ENCODE measurements at places on chromosomes 11 and 22.

DNA sequence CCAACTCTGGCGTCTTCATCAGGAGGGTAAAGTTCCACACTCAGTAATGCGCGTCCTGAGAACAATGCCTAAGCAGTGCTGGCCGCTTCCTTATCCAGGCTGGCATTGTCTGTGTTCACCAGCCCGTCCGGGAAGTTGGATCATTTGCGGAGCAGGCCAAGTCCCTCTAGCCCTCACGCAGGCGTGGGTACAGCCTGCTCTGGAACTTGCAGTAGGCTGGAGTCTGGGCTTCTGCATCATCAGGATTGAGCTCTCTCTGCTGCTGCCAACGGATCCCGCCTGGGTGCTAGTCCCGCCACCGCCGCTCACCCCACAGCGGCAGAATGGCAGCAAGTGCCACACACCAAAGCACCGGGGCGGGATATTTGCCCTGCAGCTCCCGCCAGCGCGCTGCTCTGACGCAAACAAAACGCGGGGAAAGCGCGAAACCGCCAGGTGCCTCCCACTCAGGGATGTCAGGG is 29.0 kb downstream of the GLYATL1 start:
- DNase-seq, result no peak

DNA sequence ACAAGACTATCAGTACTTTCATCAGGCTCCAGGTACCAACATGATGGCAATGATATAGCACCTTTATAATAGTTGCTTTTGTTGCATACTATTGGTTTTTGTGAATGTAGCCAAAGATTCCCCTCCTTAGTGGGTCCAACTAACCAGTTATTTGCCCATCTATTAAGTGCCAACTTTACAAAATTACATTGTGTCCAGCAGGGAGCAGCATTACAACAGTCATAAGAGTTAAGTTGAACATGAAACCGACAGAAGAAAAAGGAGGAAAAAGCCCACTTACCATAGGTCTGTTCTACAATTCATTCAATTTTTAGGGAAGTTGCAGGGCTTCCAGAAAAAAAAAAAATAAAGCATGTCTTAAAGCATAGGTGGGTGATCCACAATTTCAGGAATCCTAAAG is 21.6 kb downstream of the IMMP1L start:
- DNase-seq, result peak; percentile 57

GRCh38 chr11:29024386-29024785 is 916.2 kb downstream of the METTL15 start:
- peak; percentile 43 for DNase-seq

DNA sequence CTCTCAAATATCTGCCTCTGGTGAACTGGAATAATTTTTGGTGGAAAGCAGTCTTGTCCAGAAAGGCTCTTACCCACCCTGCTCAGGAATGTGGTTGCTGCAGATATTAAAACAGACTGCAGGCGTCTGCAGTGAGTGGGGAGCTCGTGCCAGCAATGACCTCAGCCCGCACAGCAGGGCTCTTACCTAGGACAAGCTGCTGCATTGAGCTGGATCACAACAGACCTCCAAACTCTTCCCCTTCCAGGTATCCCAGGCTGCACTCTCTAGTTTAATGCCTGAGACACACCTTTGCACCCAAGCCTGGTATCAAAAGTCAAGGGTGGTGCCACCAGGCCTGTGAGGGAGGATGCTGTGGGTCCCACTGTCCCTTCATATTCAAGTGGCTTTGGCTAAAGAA is 69.7 kb upstream of the CDON start:
- no peak for DNase-seq

DNA sequence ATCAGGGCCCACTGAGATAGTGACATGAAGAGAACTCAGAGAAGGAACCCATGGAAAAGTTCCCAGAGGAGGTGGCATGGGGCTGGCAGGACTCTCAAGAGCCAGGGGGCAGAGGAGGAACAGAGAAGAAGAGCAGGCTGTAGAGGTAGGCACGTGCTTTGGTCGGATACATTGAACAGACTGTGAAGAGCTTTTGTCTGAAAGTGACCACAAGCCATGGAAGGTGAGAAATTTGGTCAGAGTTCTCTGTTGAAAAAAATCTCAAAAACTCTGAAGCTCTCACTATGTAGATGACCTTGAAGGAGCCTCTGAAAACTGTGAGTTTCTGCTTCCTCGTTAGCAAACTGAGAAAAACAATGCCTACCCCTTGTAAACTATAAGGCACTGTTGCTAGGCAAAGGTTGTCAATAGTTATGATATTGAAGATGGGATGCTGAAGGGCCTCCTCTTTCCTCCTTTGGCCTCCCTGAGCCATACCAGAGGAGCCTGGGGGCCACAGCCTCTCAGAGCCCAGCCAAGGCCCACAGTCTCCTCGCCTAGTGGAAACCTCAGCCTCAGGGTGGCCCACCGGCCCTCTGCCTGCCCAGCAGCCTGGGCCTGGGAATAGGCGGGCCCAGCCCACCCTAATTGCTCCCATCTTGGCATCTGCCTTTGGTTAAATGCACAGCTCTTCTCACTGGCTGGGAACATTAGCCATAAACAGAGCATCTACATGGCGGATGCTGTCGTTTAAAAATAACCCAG is 415.7 kb downstream of the SOX6 start:
- no peak for DNase-seq

DNA sequence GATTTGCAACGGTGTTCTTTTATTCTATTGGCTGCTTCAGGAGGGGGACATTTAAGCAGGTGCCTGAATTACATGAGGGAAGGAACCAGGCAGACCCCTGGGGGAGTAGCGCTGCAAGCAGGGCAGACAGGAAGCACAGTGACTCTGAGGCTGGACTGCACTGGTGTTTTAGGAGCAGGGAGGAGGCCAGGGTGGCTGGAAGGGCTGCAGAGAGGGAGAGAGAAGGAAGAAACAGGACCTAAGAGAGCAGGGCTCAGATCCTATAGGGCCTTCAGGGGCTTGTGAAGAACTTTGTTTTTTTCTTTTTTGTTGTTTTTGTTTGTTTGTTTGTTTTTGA is 62.5 kb upstream of the SORL1-AS1 start:
- DNase-seq, result no peak

DNA sequence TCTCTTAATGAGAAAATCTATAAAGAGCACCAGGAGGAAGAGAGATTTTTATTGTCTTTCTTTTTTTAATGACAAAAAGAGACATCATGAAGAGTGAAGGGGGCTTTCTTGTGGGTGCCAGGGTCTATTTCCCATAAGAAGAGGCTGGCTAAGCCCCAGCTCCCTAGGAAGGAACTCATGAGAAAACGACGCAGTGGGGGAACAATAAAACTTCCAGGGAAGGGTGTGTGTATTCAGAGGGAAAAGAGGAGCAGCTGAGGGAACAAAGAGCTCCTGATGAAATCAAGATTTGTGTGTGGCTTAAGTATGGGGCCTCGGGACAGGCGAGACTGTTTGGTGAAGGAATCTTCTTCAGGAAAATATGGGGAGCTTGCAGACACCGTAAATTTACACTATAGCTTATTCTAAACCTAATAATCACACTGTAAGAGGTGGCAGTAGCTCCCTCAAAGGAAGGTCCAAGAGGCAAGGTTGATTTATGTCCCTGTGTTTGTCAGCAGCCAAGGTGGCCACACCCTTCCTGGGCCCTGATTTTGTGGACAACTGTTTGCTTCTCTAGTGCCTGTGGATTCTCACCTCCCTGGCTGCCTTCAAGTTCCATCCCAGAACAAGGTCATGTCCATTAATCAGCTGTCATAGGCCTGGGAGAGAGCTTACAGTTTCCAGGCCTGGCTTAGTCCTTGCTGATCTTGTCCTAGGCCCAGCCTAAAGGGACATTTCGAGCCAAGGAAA is 615.7 kb downstream of the INSC start:
- no peak for DNase-seq

DNA sequence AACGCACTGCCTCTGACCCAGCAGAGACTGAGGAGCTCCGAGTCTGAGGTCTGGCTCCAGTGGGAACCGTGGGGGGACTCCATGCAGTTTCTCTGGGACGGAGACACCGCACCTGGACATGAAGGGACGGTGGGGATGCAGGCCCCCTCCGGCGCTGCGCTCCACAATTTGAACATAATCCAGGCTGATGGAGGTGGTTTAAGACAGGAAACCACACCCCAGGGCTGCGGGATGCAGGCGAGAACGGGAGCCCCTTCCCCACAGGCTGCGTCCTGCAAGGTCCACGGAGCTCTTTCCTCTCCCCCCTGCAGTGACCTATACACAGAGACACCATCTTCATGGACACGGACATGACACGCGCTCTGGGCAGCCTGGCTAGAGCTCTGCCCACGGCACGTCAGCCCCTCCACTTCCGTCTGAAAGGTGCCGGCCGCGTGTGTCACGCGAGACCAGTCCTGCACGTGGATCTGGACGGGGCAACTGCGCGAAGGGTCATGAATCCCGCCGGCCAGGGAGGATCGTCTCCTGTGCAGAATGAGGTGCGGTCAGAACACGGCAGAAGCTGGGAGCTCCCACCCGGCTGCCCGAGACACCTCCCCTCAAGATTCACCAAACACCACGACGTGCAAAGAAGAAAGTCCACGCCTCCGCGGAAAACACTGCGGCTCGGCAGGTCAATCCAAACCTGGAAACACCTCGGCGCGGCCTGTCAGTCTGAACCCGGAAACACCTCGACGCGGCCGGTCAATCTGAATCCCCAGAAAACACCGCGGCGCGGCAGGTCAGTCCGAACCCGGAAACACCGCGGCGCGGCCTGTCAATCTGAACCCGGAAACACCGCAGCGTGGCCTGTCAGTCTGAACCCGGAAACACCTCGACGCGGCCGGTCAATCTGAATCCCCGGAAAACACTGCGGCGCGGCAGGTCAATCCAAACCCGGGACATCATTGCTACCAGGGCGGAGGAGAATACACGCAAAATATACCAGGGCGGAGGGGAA is 212.4 kb downstream of the BRD1 start:
- no peak for DNase-seq

DNA sequence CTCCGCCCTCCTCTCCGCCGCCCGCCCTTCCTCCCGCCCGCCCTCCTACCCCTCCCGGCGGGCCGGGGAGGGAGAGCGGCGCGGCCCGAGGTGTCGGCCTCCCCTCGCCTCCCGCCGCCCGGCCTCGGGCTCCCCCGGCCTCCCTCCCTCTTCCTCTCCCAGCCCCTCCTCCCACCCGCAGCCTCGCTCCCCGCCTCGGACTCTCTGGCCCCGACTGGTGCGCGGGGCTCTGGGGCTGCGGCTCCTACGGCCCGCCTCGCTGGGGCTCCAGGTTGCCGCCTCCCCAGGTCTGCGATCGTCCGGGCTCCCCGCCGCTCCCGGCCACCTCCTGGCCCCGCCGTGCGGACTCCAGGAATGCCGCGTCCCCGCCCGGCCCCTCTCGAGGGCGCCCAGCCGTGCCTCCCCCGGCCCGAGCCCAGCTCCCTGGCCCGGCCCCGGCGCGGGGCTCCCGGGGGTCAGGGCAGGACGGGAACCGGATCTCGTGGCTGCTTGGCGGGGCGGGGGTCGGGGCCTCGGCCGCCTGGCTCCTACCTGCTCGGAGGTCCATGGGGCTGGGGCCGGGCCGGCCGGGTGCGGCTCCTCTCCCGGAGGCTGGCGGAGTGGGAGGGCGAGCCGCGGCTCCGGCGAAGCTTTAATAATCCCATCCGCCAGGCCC is at the start of gene CLCF1:
Gene CLCF1 (minus strand): TSS at position 606 of the 655 bp plus-strand sequence. CDS start 59 bp downstream, at position 547.
- DNase-seq, result peak; percentile 77

- peak; percentile 66 for DNase-seq
Observed at GRCh38 chr11:26947904-26948639, 45.8 kb upstream of the FIBIN start.

DNA sequence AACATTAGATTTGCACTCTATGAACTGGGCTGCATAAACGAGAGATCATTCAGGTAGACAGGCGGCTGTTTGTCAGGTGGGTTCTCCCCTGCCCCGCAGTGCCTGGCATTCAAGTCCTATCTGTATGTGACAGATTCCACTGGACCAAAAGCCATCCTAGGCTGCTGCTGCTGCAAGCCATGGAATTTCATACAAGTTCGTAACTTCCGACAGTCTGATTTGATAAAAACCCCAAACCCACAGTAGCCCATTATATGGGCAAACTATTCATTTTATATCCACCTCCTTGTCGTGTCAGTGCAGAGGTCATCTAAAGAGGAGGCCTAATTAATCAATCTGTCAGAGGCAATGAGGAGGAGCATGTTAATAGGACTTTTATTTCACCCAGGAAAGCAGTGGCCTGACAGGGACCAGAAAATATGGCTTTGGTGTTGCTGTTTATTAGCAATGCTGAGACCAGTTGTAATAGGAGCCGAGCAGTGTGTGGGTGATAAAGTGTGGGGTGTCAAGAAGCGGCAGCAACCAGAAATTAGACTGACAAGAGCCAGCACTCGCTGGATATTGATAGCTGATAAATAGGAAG is 124.2 kb downstream of the ARL14EP start:
- DNase-seq, result no peak

- no peak for DNase-seq
Observed at GRCh38 chr22:50677493-50678217, 5.0 kb downstream of the SHANK3 start.

DNA sequence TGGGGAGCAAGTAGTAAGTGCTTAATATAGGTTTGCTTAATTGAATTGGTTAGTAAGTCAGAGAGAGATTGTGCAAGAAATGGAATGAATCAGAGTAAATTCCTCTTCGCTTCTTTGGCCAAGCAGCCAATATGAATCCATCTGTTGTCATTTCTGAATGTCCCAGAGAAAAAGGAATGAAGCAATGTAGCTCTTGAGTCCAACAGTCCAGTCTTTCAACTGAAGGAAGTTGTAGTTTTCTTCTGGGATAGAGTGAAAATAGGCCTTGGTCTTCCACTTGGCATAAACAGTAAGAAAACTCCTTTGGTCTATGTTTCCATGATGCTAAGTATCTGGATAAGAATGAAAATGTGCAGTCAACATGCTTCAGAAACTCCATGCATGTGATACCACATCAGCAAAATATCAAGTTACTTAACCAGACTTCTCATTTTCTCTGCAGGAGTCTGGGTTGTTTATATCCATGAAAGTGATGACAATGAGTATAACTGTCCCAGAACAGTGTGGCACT is 1.8 kb upstream of the FIBIN start:
- peak; percentile 91 for DNase-seq

All from fibroblast of skin of abdomen (primary cell).